ENCODE measurements at places on chromosomes 6 and 20.
A peak's percentile ranks its signal among the peaks of the same experiment; 100 is the strongest.

DNA sequence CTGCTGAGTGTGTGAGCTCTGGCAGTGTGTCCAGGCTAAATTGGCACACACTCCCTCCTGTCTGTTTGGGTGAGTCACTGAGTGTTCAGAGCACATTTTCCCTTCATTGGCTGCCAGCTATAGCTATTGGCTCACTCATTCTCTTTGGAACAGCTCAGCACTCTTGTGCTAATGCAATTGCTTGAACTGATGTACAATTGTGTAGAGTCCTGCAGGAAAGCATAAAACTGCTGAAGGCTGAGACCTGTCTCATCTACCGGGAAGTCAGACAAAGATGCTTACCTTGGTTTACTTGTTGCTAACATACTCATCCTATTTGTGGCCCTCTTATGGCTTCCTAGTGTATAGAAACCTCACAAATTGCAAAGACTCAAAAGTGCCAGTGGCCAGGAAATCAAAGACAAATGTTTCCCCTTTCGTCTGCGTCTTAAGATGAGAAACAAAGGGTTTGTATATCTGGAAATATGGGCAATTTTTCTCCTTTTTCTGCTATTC, 351.0 kb downstream of the BCKDHB start:
- no peak for DNase-seq

- DNase-seq = no peak
Measured at GRCh38 chr20:48227381-48227780, 442.1 kb upstream of the SULF2 start.

DNA sequence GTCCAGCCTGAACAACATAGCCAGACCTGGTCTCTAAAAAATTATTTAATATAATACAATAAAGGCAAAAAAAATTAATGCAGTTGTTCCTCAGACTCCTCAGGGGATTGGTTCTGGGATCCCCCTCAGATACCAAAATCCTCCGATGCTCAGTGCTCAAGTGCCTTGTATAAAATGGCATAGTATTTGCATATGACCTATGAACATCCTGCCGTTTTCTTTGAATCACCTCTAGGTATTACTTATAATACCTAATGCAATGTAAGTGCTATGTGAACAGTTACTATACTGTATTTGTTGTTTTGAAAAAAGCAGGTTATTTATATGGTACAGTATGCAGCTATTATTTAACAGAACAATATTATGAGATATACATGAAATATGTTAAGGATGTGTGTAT, 43.3 kb downstream of the RNGTT start:
- DNase-seq = no peak

- DNase-seq = no peak
Measured at GRCh38 chr6:43200541-43200940, 18.5 kb downstream of the CUL9 start.

DNA sequence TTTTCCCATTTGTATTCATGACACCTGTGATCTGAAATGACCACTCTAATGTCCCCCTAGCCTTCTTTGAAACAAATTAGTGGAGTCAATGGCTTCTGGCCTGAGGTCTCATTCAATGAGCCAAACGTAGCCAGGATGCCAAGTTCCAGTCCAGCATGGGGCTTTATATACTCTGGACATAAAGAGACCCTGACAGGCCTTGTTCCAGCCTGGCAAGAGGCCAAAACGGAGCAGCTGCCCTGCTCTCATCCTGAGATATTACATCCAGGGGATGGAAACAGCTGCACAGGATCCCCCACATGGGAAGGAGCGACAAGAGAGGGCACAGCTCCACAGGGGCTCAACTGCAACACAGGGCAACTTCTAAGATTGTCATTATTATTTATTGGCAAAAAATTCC, 437.8 kb downstream of the CDH26 start:
- DNase-seq = peak; percentile 54

DNA sequence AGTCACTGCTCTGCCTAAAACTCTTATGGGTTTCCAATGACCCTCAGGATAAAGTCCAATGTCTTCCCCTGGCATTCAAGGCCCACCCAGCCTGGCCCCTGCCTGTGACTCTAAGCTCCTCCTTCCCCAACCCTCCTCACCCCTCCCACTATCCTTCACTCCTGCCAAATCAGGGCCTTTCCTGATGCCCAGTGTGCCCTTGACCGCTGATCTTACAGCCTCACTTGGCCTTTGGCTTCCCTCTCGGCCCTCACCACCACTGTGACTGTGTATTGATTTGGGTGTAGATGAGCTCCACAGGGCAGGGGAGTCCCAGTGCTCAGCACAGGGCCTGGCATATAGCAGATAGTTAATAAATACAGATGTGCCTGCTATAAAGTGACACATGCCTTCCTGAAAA, 115.7 kb downstream of the TOX2 start:
- no peak for DNase-seq

- no peak for DNase-seq
Measured at GRCh38 chr6:34926655-34927054, 37.6 kb downstream of the ANKS1A start.

DNA sequence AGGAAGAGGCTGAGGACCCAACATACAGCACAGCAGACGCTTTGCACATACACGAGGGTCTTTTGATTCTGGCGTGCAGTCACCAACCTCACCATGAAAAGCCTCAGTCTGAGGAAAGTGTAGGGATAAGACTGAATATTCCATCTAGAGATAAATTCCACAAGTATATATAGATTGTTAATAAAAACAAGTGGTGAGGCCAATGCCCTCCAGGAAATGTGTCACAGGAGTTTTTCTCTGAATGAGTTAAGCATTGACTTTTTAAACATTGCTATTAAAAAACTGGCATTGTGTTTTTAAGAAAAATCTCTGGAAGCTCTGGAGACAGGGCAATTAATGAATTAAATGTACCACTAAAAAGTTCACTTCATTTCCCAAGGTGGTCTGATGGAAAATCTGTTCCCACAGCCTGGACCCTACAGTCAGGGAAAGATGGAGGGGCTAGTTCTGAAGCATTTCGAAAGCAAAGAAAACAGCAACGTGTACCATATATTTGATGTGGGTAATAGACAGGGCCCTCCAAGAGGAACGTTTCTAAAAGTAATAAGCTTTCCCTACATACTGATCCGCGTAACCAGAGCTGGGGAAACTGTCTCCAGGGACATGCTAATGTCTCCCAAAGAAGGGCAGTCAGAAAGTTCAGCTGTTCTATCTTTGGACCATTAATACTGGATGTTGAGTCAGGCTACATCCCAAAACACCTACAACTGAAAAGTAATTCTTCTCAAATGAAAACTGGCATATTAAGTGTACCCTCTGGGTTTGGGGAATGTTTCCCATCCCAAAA, 301.1 kb downstream of the FOXC1 start:
- DNase-seq = no peak

GRCh38 chr6:123629258-123629941, 7.3 kb downstream of the TRDN start:
- DNase-seq = no peak

DNA sequence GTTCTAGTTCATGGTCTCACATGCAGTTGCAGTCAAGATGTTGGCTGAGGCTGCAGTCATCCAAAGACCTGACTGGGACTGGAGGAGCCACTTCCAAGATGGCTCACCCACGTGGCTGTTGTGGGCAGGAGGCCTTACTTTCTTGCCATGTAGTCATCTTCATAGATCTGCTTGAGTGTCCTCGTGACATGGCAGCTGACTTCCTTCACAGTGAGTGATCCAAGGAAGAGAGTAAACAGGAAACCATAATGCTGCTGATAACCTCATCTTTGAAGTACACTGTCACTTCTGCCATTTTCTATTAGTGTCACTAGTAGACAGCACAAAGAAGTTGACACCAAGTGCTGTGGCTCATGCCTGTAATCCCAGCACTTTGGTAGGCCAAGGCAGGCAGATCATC, 40.1 kb upstream of the AKIRIN2 start:
- DNase-seq = no peak

DNA sequence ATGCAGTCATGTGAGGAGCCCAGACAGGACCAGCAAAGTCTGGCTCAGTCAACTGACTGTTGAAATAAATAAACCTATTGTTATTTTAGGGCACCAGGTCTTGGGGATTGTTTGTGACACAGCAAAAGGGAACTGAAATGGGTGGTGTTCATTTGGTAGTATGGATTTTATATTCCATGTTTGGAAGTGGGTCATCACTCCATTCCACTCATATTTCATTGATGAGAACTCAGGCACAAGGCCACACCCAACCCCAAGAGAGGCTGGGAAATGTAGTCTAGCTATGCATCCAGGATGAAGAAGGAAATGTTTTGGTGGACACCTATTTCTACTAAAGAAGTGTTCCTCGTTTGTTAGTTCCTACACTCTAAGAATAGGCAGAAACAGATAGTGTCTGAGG, 64.9 kb upstream of the BTBD3 start:
- DNase-seq = no peak

GRCh38 chr6:87914637-87915395, 132.8 kb upstream of the SPACA1 start:
- DNase-seq = no peak

DNA sequence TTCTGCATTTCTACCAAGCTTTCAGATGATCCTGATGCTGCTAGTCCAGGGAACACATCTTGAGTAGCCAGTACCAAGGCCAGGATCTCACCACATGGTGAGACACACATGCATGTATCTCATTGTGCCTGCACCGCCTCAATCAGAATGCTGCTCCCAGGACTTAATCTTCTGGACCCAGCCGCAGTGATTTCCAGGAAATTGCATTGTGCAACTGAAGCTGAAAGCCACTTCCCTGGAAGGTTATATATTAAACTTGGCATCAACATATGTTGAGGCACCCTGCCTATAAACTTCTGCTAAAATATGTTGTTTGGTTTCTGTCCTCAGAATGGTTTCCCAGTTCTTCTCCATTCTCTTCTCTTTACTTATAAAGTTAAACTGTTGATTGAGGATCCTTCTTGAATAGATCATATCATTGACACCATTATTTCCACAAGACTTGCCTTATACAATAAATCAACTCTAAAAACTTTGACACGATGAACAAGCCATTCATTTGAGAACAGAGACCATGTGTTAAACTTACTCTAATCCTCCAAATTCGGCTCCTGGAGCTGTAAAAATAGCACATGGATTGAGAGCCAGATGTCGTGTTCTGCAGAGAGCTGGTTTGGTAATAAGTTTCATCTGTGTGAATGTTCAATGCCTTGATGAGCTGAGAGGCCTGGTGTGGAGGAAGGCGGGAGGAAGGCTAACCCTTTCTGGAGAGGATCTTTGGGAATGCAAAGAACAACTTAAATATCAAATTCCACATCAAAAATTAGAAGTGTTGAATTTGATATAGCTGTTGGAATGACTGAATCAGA, 65.0 kb upstream of the PCSK2 start:
- no peak for DNase-seq

DNA sequence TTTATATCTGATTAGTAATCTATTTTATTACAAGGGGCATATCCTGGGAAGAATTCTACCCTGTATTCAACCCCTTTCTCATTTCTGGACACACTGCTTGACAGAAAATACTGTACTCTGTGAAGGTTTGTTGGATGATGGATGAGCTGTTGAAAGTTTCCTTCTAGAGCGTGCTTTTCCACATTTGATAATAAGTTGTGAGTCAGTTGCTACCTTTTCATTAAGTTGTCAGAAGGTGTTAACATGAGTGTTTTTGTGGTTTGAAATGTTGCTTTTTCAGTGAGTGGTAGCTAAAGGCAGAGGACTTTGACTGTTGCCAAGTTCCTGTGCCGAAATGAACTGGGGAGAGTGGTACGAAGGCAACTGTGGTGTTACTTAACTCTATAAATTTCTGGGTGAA, 3.9 kb upstream of the ECI2 start:
- no peak for DNase-seq

DNA sequence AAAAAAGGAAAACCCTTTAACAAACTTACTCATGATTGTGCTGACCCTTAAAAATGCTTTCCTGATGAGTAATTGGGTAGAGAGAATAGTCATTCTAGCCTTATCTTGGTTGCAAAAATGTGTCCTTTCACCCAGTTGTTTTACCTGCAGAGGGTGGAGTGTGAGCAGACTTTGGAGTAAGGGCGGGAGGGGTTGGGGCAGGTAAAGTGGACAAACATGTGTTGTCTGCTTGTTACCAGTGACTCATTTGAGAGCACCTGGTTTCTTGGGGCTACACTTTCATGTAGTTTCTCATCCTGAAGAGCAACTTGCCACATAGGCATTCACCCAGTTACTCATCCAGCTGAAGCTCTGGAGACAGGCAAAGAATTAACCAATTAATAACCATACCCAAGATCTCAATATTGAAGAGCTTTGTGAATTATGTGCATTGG, 121.1 kb downstream of the TNFRSF21 start:
- no peak for DNase-seq

- no peak for DNase-seq
Measured at GRCh38 chr6:159874435-159874834, 16.4 kb upstream of the MAS1 start.

DNA sequence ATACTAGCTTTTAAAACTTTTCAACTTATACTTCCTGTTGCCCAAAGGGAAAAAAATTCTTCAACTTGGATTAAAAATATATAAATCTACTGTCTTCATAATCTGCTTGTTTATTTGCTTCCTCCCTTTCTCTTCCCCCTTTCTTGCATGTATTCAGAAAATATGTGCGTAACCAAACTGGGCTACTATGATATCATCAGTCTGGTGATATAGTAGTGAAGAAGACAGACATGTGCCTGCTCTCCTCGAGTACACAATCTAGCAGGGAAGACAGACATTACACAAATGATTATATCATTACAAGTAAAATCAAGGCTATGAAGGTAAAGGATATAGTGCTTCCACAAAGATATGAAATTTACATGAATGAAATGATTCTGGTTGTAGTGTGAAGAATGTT, 31.0 kb downstream of the IBTK start:
- no peak for DNase-seq

DNA sequence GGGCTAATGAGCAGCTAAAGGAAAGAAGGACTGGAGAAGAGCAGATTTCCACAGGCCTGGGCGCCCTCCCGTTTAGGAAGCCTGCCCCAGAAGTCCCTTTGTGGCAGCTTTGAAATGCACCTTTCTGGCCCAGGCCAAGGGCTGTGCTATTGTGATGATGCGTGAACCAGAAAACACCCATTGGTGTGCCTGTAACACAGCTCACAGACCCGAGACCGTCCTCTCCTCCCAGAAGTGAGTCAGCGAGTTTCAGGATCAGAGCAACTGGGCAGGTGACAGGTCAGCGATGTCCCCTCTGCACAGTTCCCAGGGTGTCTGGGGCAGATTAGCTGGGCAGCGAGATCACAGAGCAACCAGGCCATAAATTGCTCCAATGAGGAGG, 71.9 kb upstream of the SULF2 start:
- DNase-seq = no peak

GRCh38 chr6:39338397-39338796, 15.9 kb upstream of the KCNK16 start:
- DNase-seq = no peak

GRCh38 chr6:2108700-2109306, 136.6 kb downstream of the GMDS start:
- DNase-seq = peak; percentile 82

GRCh38 chr20:20501128-20501527, 133.2 kb downstream of the INSM1 start:
- no peak for DNase-seq

All from NCI-H1105 (cell line).